ENCODE measurements at places on chromosomes 7 and 10. TPM values are rescaled to one million over a fixed set of nuclear protein-coding genes. Genes with fewer than 3 reads are reported as not detected.

NACAD gene
- polyA plus RNA-seq = 0.31 TPM

SYCE1 gene
- polyA plus RNA-seq = 0.33 TPM

DNA sequence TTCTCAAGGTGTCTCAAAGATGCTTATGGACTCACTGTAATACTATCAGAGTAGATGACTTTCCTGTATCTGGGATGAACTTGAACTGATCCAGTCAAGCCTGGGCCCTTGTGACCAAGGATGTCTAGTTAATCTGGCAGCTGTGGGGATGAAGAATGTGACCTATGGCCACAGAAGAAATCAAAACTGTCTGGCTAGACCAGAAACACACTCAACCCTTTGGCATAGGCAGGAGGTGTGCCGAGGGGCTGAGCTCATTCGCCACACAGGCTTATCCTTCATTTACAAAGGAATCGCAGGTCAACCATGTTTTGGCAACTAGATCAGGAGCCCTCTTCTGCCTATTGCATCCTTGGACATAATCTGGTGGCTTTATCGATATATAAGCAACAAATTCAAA, 110.6 kb downstream of the ATXN7L1 start:
- DNase-seq = no peak
- no peaks in the 10 kb centered on the region for H3K36me3 ChIP-seq
- no peak overlapping the region for H3K27ac ChIP-seq
- no peaks in the 10 kb centered on the region for H3K27me3 ChIP-seq
- peaks cover 10% of the 10 kb centered on the region for H3K4me1 ChIP-seq

DNA sequence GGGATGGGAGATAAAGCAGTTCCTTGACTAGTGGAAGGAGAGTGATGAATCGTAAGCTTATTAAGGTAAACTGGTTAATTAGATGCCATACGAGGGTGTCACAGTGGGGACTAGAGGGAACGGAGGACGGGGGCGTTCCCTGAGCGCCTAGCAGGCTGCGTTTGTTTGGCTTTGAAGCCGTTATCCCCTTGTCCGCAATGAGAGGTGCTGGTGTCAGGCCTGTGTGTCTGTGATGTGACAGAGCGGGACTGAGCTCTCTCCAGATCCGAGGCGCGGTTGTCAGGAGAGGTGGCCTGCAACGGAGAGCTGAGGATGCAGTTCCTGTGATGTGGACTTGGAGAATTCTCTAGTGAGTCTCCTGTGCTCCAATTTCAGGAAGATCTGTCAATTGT, 60.0 kb upstream of the PRPS1L1 start:
- no peak overlapping the region for H3K4me3 ChIP-seq
- H3K27ac ChIP-seq = no peak overlapping the region
- H3K4me1 ChIP-seq = no peaks in the 10 kb centered on the region
- H3K36me3 ChIP-seq = no peaks in the 10 kb centered on the region
